Astrocyte of the spinal cord (primary cell): ENCODE measurements at places on chromosomes 2 and 18.

- no peak for DNase-seq
These were observed 4.9 kb downstream of the NOP58 start for GRCh38 chr2:202270487-202270886.

GRCh38 chr2:239296020-239296932 is 104.5 kb downstream of the HDAC4 start:
- no peak for DNase-seq

DNA sequence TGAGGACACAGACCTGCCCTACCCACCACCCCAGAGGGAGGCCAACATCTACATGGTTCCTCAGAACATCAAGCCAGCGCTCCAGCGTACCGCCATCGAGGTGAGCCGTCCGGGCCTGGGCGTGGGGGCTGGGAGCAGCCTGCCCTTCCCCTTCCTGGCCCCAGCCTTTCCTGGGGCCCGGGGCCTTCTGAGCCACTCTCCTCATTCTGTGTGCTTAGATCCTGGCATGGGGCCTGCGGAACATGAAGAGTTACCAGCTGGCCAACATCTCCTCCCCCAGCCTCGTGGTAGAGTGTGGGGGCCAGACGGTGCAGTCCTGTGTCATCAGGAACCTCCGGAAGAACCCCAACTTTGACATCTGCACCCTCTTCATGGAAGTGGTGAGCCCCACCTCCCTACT is 157.9 kb downstream of the DYSF start:
- DNase-seq, result no peak

DNA sequence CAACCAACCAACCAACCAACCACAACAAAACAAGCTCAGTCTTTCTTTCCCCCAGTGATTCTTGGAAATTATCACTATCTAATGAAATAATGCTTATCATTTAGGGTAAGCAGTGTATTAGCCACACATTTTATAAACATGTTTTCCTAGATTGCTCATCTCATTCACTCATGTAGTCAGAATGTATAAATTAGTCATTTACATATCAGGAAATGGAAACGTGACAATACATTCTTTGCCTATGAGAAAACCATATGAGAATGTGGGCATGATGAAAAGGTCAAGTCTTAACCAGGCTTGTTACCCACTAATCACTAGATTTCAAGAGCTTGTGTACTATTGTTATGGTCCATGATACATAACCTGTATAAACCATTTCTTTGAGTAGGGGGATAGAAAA is 1583.4 kb upstream of the PIK3C3 start:
- peak; percentile 58 for DNase-seq

DNA sequence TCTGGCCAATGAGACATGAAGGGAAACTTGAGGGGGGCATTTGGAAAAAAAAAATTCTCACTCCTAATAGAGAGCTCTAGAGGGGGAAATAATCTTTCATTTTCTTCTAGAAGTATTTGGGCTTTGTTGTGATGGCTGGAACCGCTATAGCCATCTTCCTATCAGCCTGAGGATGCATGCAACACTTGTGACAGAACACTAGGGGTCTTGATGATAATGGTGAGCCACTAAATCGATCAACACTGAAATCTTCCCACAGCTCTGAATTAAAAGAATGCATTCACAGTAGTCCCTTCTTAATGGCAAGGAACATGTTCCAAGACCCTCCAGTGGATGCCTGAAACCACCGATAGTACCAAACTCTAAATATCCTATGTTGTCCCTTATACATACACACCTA is 325.3 kb downstream of the LNPK start:
- no peak for DNase-seq

- DNase-seq, result no peak
These were observed 176.7 kb upstream of the PKDCC start for GRCh38 chr2:41871080-41871479.

DNA sequence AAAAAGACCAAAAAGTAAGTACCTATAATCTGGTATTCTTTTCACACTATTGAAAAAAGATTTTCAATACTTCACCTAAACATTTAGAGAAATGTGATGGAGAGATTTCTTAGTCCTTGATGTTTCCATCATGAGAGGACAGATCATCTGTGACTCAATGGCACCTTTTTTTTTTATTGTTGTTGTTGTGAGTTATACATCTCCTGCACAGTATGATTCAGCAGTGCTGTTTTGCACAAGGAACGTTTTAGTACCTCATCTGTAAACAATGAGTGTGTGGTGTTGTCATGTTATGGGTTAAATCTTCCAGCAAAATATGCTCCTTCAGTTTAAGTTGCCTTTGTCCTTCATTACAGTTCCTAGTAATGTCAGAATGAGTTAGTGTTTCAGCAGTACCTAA is 2.2 kb downstream of the KIAA1328 start:
- DNase-seq, result no peak

- no peak for DNase-seq
These were observed 9.5 kb downstream of the INPP1 start for GRCh38 chr2:190352668-190353536.

DNA sequence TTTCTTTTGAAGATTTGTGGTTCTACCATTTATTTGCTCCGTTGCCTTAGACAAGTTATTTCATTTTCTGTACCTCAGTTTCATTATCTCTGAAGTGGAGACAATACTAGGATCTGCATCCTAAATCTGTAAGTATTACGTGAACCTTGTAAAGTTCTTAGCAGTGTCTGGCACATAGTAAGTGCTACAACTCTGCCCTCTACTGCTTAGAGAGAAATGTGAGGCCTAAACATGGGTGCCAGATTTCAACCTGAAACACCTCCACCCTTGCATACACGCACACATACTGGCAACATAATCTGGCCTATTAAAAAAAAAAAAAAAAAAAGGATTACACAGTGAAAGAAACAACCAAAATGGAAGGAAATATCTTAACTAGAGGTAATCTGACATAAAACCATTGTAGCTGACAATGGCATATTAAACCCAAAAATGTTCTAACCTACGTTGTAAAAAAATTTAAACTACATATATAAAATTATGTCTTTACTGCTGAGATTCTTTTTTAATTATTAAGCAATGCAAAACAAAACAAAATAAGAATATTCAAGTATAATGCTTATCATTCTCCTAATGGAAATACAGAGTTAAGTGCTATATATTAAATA is 132.6 kb downstream of the MAP2 start:
- DNase-seq, result peak; percentile 61

GRCh38 chr2:146623771-146624170 is 1221.1 kb upstream of the ACVR2A start:
- peak; percentile 65 for DNase-seq

DNA sequence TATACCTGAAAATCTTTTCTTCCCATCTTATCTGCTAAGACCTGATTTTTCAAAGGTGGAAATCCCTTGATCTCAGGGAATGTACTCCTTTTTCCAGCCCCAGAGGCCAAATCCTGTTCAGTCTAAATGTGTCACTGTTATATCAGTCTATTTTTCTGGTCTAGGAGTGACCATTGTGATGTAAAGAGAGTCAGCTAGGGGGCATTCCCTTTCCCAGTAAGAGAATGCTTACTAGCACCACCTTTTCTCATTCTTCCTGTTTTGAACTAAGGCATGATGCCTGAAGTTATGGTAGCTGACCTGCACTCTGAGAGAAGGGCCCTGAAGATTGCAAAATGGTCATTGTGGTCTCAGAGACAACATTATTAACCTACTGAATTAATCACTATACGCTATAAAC is 124.1 kb upstream of the XIRP2 start:
- no peak for DNase-seq

DNA sequence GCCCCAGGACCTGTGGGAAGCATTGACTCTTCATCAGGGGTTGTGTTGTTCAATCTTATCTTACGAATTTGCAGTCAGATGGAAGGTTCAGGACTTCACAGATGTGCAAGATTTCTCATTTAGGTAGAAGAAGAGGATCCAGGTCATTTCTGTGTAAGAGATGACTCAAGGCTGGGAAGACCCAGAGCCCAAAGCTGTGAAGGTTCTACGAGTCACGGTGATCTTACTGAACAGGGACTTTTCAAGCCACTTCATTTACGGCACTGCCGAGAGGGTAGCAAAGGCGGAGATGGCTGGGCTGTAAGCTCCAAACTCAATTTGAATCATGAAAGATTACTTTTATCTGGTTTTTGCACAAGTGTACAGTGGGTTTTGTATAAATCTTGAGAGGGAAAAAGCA is 228.0 kb upstream of the MEX3C start:
- DNase-seq, result no peak

GRCh38 chr2:192194866-192195547 is at the start of gene TMEFF2:
TMEFF2 (minus strand) TSS chr2:192194933; CDS start chr2:192194524, 409 bp downstream.
- peak; percentile 89 for DNase-seq

DNA sequence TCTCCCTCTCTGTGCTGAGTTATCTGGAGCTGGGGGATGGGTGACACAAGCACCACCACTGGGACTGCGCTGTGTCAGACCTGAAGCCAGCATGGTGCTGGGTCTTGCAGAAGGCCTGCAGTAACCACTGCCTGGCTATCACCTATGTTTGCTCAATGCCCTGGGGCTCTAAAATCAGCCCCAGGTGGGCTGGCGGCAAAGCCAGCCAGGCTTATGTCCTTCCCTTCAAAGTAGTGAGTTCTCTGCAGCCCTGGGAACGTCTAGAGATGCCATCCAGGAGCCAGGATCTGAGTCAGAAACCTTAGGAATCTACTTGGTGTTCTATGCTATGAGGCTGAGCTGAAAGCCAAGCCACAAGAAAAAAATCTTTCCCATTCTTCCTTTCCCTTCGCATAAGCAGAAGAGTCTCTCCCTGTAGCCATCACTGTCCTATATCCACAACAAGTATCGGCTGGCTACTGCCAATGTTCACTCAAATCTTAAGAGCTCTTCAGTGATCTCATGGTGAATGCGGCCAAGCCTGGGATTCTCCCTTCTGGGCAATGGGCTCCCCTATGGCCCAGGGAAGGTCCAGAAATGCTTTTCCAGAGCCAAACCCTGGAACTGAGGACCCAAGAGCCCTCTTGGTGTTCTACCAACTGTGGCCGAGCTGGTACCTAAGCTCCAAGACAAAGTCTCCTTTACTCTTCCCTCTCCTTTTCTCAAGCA is 248.7 kb downstream of the ZNF385B start:
- peak; percentile 62 for DNase-seq

- no peak for DNase-seq
These were observed 66.0 kb upstream of the CCDC85A start for GRCh38 chr2:56117764-56118163.

DNA sequence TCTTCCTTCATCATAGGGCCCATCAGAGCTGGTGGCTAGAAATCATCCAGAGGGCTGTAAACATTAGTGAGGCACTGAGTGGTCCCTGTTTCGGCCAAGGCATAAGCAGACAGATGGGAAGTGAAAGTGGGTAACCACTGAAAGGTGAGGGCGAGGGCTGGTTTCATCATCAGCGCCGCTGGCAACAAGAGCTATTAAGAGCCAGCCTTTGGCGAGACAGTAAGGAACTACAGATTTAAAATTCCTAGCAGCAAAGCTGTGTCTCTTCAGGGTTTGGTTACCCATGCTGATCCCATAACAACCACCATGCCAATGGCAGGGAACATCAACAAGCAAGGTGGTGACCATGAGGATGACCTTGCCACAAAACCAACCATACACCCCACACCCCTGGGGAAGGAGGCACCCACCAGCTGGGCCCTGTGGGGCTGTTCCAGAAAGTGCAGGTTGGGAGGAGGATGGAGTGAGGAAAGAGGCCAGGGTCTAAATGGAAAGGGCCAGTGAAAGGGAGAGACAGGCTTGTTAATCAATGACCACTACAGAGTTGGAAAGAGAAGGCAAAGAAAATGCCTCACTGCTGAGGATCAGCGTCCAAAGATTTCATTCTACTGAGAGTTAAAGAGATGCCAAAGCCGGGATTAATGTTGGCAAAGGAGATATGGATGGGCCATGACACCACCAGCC is 9.0 kb upstream of the SLC20A1 start:
- no peak for DNase-seq

GRCh38 chr2:7755879-7756278 is 838.7 kb downstream of the RNF144A start:
- DNase-seq, result no peak

DNA sequence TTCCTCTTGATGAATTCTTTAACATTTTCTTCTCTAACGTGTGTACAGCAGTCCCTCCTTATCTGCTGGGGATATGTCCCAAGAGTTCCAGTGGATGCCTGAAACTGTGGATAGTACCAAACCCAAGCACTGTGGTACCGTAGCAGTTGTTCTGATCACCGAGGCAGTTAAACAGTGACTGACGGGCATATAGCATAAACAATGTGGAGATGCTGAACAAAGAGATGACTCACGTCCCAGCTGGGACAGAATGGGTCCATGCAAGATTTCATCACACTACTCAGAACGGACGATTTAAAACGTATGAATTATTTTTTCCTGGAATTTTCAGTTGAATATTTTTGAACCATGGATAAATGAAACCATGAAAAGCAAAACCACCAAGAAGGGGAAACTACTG is 54.5 kb upstream of the SPAG16 start:
- DNase-seq, result peak; percentile 88

- peak; percentile 85 for DNase-seq
These were observed 49.6 kb upstream of the PAIP2B start for GRCh38 chr2:71276311-71277146.

GRCh38 chr2:100193291-100193710 is 50.9 kb upstream of the AFF3 start:
- DNase-seq, result no peak

GRCh38 chr2:144117086-144117485 is 402.8 kb downstream of the ZEB2 start:
- no peak for DNase-seq

DNA sequence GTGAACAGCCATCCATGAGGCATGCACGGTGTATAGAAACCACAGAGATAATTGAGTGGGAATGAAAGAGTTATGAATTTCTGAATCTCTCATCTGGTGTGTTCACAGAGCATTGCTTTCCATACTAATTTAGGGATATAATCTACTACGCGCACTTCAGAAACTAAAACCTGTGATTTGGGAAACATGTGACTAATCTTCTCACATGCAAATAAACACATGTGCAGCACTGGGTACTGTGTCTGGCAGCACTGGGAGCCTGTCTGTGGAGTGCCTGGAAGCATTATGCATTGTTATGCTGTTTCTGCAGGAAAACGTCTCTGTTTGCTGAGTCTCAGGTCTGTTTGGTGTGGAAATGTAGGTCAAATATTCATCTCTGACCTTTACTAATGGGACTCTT is 287.3 kb downstream of the CMPK2 start:
- no peak for DNase-seq

GRCh38 chr2:74079522-74080341 is 68.0 kb downstream of the BOLA3 start:
- no peak for DNase-seq

- DNase-seq, result no peak
These were observed 10.6 kb upstream of the BOK start for GRCh38 chr2:241547781-241548450.

GRCh38 chr18:46302528-46303485 is 198.6 kb downstream of the HAUS1 start:
- no peak for DNase-seq

GRCh38 chr18:22439447-22439846 is 21.7 kb upstream of the CTAGE1 start:
- DNase-seq, result peak; percentile 27

- no peak for DNase-seq
These were observed 268.3 kb downstream of the DYSF start for GRCh38 chr2:71721669-71722068.

GRCh38 chr2:216464104-216464720 is 34.4 kb upstream of the RPL37A start:
- DNase-seq, result no peak

GRCh38 chr2:181683518-181684453 is 3.5 kb upstream of the NEUROD1 start:
- no peak for DNase-seq

- peak; percentile 84 for DNase-seq
These were observed 21.4 kb downstream of the AP1S3 start for GRCh38 chr2:223815884-223816570.

- no peak for DNase-seq
These were observed 55.0 kb downstream of the SLC9A2 start for GRCh38 chr2:102674370-102674769.

- DNase-seq, result no peak
These were observed 5.9 kb downstream of the MSL3B start for GRCh38 chr2:233862261-233862768.

- DNase-seq, result no peak
These were observed 90.9 kb downstream of the CCDC138 start for GRCh38 chr2:108877506-108877905.
